Heart right ventricle (tissue), 16 donors: ENCODE measurements at places on chromosomes 16 and 17. TPM values are rescaled to one million over a fixed set of nuclear protein-coding genes. Genes with fewer than 3 reads are reported as not detected.
A peak's percentile ranks its signal among the peaks of the same experiment; 100 is the strongest.

GRCh38 chr17:489758-490329, 137.2 kb upstream of the RPH3AL start:
- peak; percentile 49 for DNase-seq
- H3K36me3 ChIP-seq: no peaks in the 10 kb centered on the region
- H3K27me3 ChIP-seq: no peaks in the 10 kb centered on the region
- peak overlapping the region; percentile 93 for H3K27ac ChIP-seq
- H3K4me3 ChIP-seq: peak overlapping the region; percentile 75

DNA sequence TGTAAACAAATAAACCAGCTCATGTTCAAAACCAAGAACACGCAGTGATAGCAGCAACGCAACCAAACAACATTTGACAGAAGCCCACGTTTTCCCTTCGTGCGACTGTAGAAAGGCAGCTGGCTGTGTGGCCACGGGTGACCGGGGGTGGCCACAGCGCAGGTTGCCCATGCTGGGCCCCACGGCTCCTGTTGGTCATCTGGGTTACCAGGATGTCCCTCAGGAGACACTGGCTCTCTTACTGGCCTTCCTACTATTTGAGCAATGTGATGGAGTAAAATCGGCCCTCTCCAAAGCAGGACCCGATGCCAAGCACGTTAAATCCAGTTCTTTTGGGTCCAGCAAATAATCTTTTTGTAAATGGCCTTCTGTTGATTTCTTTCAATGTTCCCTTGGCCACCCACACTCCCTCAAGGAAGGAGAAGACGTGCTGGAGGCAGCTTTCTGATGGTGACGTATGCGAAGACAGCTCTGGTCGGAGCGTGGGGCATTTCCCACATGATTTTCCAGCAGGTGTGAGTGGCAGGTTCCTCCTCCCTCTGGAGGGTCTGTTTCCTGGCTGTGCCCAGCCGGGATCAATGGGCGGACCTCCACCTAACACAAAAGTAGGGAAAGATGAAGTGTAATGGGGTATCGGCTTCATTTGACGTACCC, 143.1 kb upstream of the CHMP6 start:
- DNase-seq: no peak
- H3K27ac ChIP-seq: no peak overlapping the region
- H3K4me1 ChIP-seq: peaks cover 9% of the 10 kb centered on the region
- H3K27me3 ChIP-seq: no peaks in the 10 kb centered on the region
- H3K36me3 ChIP-seq: no peaks in the 10 kb centered on the region

GRCh38 chr17:80091376-80091775, 10.0 kb upstream of the GAA start:
- no peak overlapping the region for H3K4me3 ChIP-seq
- no peak overlapping the region for H3K27ac ChIP-seq
- no peaks in the 10 kb centered on the region for H3K27me3 ChIP-seq
- DNase-seq: no peak

DNA sequence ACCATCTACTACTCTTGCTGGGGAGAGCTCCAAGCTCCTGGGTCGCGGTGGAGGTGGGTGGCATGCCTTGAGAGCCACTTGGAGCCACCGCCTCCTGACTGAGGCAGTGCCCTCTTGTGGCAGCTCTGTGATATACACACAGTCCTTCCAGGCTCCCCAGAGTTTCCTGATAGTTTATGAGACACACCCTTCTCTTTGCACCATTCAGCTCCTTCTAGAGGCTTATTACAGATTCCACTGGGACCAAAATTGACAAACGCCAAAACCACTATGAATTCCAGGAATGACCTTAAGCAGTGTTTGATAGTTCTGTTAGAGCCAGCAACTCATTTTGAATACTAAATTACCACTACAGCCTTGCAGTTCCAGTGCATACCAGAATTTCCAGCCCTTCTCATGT, 170.1 kb upstream of the CDH13 start:
- no peak overlapping the region for H3K27ac ChIP-seq
- no peaks in the 10 kb centered on the region for H3K4me1 ChIP-seq
- DNase-seq: peak; percentile 26
- no peaks in the 10 kb centered on the region for H3K27me3 ChIP-seq
- H3K36me3 ChIP-seq: no peaks in the 10 kb centered on the region
- H3K4me3 ChIP-seq: no peak overlapping the region

- no peaks in the 10 kb centered on the region for H3K36me3 ChIP-seq
- DNase-seq: peak; percentile 44
- H3K4me3 ChIP-seq: peak overlapping the region; percentile 67
- H3K4me1 ChIP-seq: peaks cover 18% of the 10 kb centered on the region
Observed at GRCh38 chr17:58324409-58325288, 3.9 kb downstream of the TSPOAP1 start.

DNA sequence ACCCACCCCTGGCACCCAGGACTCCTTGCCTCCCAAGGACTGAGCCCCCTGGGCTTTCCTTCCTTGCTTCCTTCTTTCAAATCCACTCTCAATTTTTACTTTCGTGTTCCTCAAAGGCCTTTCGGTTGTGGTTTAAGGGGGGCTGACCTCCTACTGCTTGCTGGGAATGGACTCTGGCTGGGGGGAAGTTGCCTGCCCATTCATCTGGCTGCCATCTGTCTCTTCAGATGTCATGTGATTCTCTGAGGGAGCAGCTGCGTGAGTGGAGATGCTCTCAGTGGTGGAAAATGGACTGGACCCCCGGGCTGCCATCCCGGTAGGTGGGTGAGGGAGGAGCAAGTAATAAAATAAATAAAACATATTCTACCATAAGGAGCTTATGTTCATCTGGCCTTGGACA, 93.8 kb upstream of the RPRML start:
- no peak overlapping the region for H3K4me3 ChIP-seq
- no peaks in the 10 kb centered on the region for H3K36me3 ChIP-seq
- H3K27ac ChIP-seq: no peak overlapping the region
- no peaks in the 10 kb centered on the region for H3K27me3 ChIP-seq
- peak; percentile 10 for DNase-seq
- peaks cover 26% of the 10 kb centered on the region for H3K4me1 ChIP-seq

GRCh38 chr17:74133740-74134139, 69.7 kb upstream of the RPL38 start:
- peaks cover 39% of the 10 kb centered on the region for H3K27me3 ChIP-seq
- no peaks in the 10 kb centered on the region for H3K4me1 ChIP-seq
- no peak for DNase-seq
- no peaks in the 10 kb centered on the region for H3K36me3 ChIP-seq
- no peak overlapping the region for H3K4me3 ChIP-seq

Gene GSG1L2
- total RNA-seq: not detected

Gene SLC5A11
- total RNA-seq: not detected

Gene TMEM106A
- total RNA-seq: 2.5 TPM

Gene HCRT
- total RNA-seq: not detected

Gene MYO15B
- total RNA-seq: 43.6 TPM
